ENCODE measurements at places on chromosomes 13 and 19. TPM values are rescaled to one million over a fixed set of nuclear protein-coding genes. Genes with fewer than 3 reads are reported as not detected.

The GNA15 gene
- total RNA-seq = not detected

The DENND1C gene
- not detected for total RNA-seq

The FARP1 gene
- total RNA-seq = 174 TPM

The MEX3D gene
- 38.5 TPM for total RNA-seq

The PNMA8B gene
- 0.05 TPM for total RNA-seq

GRCh38 chr13:85521657-85522056, 277.6 kb downstream of the SLITRK6 start:
- no peaks in the 10 kb centered on the region for H3K36me3 ChIP-seq
- no peak overlapping the region for H3K4me3 ChIP-seq
- peaks cover 32% of the 10 kb centered on the region for H3K4me1 ChIP-seq
- no peak overlapping the region for H3K27ac ChIP-seq
- no peaks in the 10 kb centered on the region for H3K27me3 ChIP-seq
- no peak for DNase-seq

DNA sequence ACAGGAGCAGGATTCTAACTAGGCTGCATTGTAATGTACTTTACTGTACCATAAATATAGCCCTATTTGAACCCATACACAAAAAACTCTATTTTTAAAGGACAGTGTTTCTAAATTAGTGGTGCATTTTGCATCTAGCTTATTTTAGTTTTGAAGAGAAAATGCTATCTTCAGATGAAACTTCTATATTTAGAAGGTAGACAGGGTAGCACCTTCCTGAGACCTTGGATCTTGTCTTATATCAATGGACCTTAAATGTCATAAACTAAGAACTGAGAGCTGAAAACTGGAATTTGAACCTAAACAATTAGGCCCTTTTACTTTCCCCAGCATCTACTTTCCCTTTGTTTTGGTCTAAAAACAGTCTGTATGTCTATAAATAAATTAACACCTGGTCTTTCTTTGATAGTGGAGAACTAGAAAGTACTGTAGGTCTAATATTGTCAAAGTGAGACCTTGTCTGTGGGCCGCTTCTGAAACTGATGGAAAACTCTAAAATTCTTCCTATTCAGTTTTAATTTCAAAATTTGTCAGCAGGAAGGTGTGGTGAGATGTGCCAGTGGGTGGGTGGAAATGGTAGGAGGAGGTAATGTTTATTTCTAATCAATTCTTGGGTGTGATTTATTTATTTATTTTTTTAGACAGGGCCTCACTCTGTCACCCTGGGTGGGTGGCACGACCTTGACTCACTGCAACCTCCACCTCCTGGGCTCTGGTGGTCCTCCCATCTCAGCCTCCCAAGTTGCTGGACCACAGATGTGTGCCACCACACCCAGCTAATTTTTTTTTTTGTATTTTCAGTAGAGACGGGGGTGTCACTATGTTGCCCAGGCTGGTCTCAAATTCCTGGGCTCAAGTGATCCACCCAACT, 10.1 kb downstream of the COG3 start:
- no peak overlapping the region for H3K27ac ChIP-seq
- no peak for DNase-seq

- no peak overlapping the region for H3K27ac ChIP-seq
- no peaks in the 10 kb centered on the region for H3K36me3 ChIP-seq
- H3K4me3 ChIP-seq = no peak overlapping the region
- H3K4me1 ChIP-seq = peaks cover 9% of the 10 kb centered on the region
These were observed 15.8 kb upstream of the GARIN5A start for GRCh38 chr19:50492303-50493052.

- peaks cover 38% of the 10 kb centered on the region for H3K4me1 ChIP-seq
- H3K27me3 ChIP-seq = peaks cover 6% of the 10 kb centered on the region
- H3K4me3 ChIP-seq = peak within 1 kb of the TSS; percentile 84
- H3K36me3 ChIP-seq = peaks cover 20% of the 10 kb centered on the region
These were observed at the start of gene COX7A1 for GRCh38 chr19:36152352-36153091. COX7A1 (minus strand) TSS chr19:36152447; CDS start chr19:36152407, 40 bp downstream.

GRCh38 chr19:3369337-3370213, 3.2 kb downstream of the NFIC start:
- H3K36me3 ChIP-seq = no peaks in the 10 kb centered on the region
- peak overlapping the region; percentile 89 for H3K27ac ChIP-seq

DNA sequence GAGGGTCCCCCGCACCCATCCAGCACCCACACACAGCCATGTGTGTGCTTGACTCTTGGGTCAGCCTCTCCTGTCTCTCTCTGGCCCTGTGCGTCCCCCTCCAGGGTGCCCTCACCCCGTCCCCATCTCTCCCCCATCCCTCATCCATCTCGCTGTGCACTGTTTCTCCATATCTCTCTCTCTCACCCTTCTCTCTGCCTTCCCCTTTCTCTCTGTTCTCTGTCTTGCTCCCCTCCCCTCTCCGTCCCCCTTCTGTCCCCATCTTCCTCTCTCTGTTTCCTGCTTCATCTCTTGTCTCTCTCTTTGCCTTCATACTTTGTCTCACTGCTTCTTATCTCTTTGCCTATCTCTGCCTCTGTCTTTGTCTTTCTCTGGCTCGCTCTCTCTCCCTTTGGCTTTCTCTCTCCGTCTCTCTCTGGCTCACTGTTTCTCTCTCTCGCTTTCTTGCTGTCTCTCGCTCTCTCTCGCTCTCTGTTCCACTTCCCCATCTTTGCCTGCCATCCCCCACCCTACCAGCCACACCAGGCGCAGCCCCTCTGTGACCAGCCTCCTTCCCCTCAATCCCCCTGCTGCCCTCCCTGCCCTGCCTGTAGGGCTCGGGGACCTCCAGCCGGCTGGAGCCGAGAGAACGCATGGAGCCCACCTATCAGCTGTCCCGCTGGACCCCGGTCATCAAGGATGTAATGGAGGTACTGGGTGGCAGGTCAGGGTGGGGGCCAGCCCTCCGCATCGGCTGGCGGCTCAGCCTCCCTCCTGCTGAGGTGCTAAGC, 8.9 kb downstream of the STXBP2 start:
- H3K36me3 ChIP-seq = no peaks in the 10 kb centered on the region
- peaks cover 10% of the 10 kb centered on the region for H3K27me3 ChIP-seq
- DNase-seq = no peak
- no peak overlapping the region for H3K4me3 ChIP-seq
- H3K4me1 ChIP-seq = no peaks in the 10 kb centered on the region

DNA sequence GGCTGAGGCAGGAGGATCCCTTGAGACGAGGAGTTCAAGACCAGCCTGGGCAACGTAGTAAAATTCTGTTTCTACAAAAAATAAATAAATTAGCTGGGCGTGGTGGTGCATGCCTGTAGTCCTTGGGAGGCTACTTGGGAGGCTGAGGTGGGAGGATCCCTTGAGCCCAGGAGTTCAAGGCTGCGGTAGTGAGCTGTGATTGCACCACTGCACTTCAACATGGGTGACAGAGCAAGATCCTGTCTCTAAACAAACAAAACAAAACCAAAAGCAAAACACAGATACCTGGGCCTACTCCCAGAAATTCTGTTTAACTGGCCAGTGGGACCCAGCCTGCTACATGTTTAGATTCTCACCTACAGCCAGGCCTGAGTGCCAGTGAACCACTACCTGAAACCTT, 74.6 kb upstream of the MEDAG start:
- no peak for DNase-seq
- H3K36me3 ChIP-seq = no peaks in the 10 kb centered on the region
- no peak overlapping the region for H3K27ac ChIP-seq
- H3K4me1 ChIP-seq = peaks cover 28% of the 10 kb centered on the region
- no peak overlapping the region for H3K4me3 ChIP-seq

DNA sequence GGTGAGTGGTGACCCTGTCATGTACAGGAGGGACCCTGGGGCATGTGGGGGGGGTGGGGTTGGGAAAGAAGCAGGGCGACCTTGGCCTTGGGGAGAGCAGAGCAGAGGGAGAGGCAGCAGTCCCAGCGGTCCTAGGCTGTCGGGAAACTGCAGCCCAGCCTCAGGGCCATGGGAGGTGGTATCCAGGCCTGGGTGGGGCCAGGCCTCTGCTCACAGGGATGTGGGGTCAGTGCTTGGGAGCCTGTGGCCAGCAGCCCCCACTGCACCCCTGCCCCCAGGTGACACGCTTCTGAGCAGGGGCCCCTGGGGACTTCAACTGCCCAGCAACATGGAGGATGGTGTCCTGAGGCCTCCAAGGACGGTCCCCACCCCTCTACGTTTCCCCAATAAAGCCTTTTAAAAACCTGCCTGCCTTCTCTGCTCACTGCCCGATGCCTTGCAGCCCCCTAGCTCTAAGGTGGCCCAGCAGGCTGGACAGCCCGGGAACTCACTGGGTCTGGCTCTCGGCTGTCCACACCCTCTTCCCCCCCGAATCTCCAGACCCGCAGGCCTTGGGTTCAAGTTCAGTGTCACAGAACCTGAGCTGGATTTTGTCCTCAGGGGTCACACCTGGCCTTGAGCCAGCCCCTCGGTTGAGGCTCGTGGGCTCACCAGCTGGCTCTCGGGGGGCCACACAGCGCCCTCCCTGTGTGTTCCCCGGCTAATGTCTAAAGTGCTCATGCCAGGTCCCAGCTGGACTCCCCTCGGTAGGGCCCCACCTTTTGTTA, 6.9 kb downstream of the PNKP start:
- DNase-seq = no peak
- peaks cover 24% of the 10 kb centered on the region for H3K4me1 ChIP-seq
- H3K4me3 ChIP-seq = no peak overlapping the region
- peaks cover 20% of the 10 kb centered on the region for H3K27me3 ChIP-seq
- no peak overlapping the region for H3K27ac ChIP-seq
- H3K36me3 ChIP-seq = peaks cover 29% of the 10 kb centered on the region

GRCh38 chr13:33034882-33035520, 18.8 kb downstream of the KL start:
- peaks cover 20% of the 10 kb centered on the region for H3K27me3 ChIP-seq
- H3K4me3 ChIP-seq = no peak overlapping the region
- H3K27ac ChIP-seq = no peak overlapping the region
- DNase-seq = no peak

DNA sequence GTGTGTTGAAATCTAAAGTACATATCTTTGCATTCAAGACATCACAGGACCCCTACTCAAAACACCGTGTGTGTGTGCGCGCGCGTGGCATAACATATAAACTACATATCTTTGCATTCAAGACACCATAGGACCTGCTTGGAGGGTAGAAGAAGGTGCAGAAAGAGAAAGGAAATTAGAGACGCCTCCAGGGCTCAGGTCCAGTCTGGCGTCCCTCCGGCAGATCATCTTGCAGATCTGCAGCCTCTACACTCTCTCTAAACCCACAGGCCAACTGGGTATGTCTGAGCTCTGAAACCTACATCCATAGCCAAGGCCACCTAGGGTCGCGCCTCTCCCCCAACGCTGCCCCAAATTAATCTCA, 659 bp upstream of the PAFAH1B3 start:
- peaks cover 3% of the 10 kb centered on the region for H3K36me3 ChIP-seq
- peak overlapping the region; percentile 90 for H3K4me3 ChIP-seq
- peaks cover 30% of the 10 kb centered on the region for H3K4me1 ChIP-seq
- peak overlapping the region; percentile 66 for H3K27ac ChIP-seq
- peaks cover 1% of the 10 kb centered on the region for H3K27me3 ChIP-seq

- peaks cover 22% of the 10 kb centered on the region for H3K27me3 ChIP-seq
- no peak for DNase-seq
- peaks cover 16% of the 10 kb centered on the region for H3K4me1 ChIP-seq
- H3K36me3 ChIP-seq = peaks cover 21% of the 10 kb centered on the region
- no peak overlapping the region for H3K27ac ChIP-seq
These were observed 17.2 kb downstream of the SMIM24 start for GRCh38 chr19:3462991-3463713.

GRCh38 chr13:24039621-24040475, 120.7 kb upstream of the SPATA13 start:
- no peaks in the 10 kb centered on the region for H3K36me3 ChIP-seq
- DNase-seq = no peak
- H3K27ac ChIP-seq = no peak overlapping the region
- peaks cover 27% of the 10 kb centered on the region for H3K4me1 ChIP-seq
- H3K4me3 ChIP-seq = no peak overlapping the region

Measured in HFFc6 (cell line).